ENCODE measurements at places on chromosomes 3 and 15. TPM values are rescaled to one million over a fixed set of nuclear protein-coding genes. Genes with fewer than 3 reads are reported as not detected.

Gene SV2B
- total RNA-seq = 3.9 TPM

Gene GPR156
- 1.2 TPM for total RNA-seq

Gene ENTPD3
- 0.54 TPM for total RNA-seq

Gene PLSCR1
- total RNA-seq = 45.6 TPM

Gene ITPKA
- 4.3 TPM for total RNA-seq

Gene HTR3E
- not detected for total RNA-seq

Gene SATB1
- 5.9 TPM for total RNA-seq

Gene SLC28A2
- total RNA-seq = not detected

Gene POLR2H
- total RNA-seq = 92.1 TPM

Gene LRRC15
- total RNA-seq = not detected

Gene NEO1
- 63.7 TPM for total RNA-seq

Gene TRH
- total RNA-seq = not detected

Gene ALDH1L1
- 17.1 TPM for total RNA-seq

Gene LMAN1L
- 0.80 TPM for total RNA-seq

Gene LAMB2
- total RNA-seq = 57.3 TPM

Gene PP2D1
- total RNA-seq = not detected

Gene CNTN6
- 0.28 TPM for total RNA-seq

Gene DNAH12
- total RNA-seq = not detected

Gene EAF2
- 12.4 TPM for total RNA-seq

Gene TRIM42
- not detected for total RNA-seq

Gene SLC35A5
- total RNA-seq = 20.4 TPM

Gene CXCR6
- total RNA-seq = not detected

Gene TYRO3
- 26.0 TPM for total RNA-seq

Gene SCN11A
- total RNA-seq = not detected

Gene LSM3
- total RNA-seq = 29.4 TPM

Gene OXTR
- 5.6 TPM for total RNA-seq

Gene NR2E3
- not detected for total RNA-seq

Gene CLSTN2
- 50.7 TPM for total RNA-seq

Gene ECE2
- not detected for total RNA-seq

Measured in A673 (cell line).